ENCODE measurements at places on chromosomes 3 and 15. TPM values are rescaled to one million over a fixed set of nuclear protein-coding genes. Genes with fewer than 3 reads are reported as not detected.

The TCTA gene
- 16.7 TPM for total RNA-seq

The GPR149 gene
- total RNA-seq = not detected

The USP8 gene
- 33.9 TPM for total RNA-seq

The CLEC3B gene
- total RNA-seq = 41.7 TPM

The GABRR3 gene
- not detected for total RNA-seq

The SATB1 gene
- 51.3 TPM for total RNA-seq

The GOLGA8G gene
- total RNA-seq = not detected

The PODXL2 gene
- total RNA-seq = 2.9 TPM

All from vagina (tissue), 2 donors.